ENCODE measurements at places on chromosomes 1 and 21.

GRCh38 chr1:9253004-9253403 lies 18.4 kb downstream of the H6PD start:
- no peak for DNase-seq

DNA sequence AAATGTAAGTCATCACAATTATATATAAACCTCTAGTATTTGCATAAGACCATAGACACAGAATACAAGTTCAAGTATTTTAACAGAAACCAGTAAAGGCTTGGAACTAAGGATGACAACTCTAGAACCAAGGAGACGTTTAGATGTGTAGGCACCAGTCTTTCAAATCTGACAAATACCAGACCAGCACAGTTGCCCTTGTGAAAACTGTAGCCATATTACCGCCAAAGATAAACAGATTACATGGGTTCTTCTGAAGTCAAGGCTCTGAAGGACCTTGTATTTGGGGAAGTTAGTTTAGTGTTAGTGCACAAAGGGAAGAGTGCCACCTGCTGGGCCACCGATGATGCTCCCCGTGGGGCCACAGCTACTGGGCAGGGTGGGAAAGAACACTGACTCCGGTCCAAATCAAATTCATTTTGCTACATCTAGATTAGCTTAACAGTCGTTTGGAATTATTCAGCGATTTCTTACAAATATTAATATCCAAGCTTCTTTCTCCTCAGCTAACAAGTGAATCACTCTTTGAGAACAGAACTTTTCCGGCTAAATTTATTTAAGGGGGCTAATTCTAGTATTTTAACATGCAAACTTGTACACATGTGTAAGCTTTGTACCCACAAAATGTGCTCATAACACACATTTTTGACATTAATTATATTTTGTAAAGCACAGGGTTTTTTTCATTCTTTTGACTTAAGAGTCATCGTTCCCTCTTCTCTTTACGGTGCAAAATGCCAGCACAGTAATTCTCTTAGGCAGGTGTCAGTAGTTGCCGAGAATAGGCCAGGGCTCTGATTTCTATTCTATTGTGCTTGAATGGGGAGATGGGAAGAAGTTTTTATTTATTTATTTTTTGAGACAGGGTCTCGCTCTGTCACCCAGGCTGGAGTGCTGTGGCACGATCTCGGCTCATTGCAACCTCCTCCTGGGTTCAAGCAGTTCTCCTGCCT lies 8.0 kb upstream of the NIBAN1 start:
- DNase-seq = peak; percentile 81

DNA sequence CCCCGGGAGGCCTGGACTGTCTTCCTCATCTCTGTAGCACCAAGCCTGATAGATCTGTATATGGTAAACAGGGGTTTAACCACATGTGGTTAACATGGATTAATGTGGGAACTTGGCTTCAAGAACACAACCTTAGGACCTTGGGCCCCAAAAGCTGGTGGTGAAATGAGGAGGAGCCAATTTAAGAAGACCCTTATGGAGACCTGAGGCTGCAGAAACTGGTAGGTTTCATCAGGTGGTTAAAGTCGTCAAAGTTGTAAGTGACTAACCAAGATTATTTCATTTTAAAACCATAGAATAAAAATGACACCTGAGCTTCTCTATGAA lies 14.0 kb downstream of the THEMIS2 start:
- no peak for DNase-seq

GRCh38 chr21:45911806-45912325 lies 69.7 kb upstream of the COL6A1 start:
- no peak for DNase-seq

GRCh38 chr1:47436979-47437446 lies 831 bp upstream of the FOXD2 start:
- DNase-seq = no peak

- no peak for DNase-seq
Measured at GRCh38 chr1:241846862-241847539, 1.0 kb upstream of the EXO1 start.

- no peak for DNase-seq
Measured at GRCh38 chr1:95021805-95022643, 50.7 kb downstream of the ALG14 start.

GRCh38 chr1:28172713-28173150 lies 3.8 kb downstream of the PTAFR start:
- peak; percentile 41 for DNase-seq

- DNase-seq = no peak
Measured at GRCh38 chr1:26827663-26828062, 1.2 kb downstream of the ZDHHC18 start.

- no peak for DNase-seq
Measured at GRCh38 chr1:5845376-5845775, 146.8 kb downstream of the NPHP4 start.

GRCh38 chr1:67432745-67433144 lies 2.5 kb upstream of the SERBP1 start:
- no peak for DNase-seq

GRCh38 chr1:84644472-84644871 lies 45.8 kb downstream of the SSX2IP start:
- DNase-seq = no peak

GRCh38 chr1:228463559-228464455 lies 23.4 kb upstream of the RNF187 start:
- peak; percentile 56 for DNase-seq

GRCh38 chr1:61174060-61174795 lies 91.9 kb downstream of the NFIA start:
- no peak for DNase-seq

- DNase-seq = no peak
Measured at GRCh38 chr1:116664366-116664977, 3.1 kb downstream of the IGSF3 start.

- DNase-seq = no peak
Measured at GRCh38 chr1:1928231-1929101, 9.4 kb upstream of the TMEM52 start.

DNA sequence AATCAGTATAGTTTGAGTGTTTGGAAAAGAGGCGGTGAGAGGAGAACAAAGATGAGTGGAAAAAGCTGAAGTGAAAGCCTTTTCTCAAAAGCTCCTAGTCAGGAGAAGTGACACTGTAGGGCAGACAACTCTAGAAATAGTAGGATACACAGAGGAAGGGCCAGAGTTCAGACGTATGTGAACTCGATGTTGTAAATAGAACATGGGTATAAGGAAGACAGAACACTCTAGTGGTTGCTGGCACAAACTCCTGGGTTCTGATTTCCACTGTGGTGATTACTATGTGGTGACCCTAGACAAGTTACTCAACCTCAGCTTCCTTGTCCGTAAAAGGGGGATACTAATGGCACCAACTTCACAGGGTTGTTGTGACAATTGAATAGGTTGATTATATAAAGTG lies 30.2 kb upstream of the MGST3 start:
- no peak for DNase-seq

- no peak for DNase-seq
Measured at GRCh38 chr1:18043871-18044270, 63.7 kb upstream of the IGSF21 start.

GRCh38 chr1:110443451-110443850 lies 7.5 kb upstream of the PROK1 start:
- DNase-seq = no peak

DNA sequence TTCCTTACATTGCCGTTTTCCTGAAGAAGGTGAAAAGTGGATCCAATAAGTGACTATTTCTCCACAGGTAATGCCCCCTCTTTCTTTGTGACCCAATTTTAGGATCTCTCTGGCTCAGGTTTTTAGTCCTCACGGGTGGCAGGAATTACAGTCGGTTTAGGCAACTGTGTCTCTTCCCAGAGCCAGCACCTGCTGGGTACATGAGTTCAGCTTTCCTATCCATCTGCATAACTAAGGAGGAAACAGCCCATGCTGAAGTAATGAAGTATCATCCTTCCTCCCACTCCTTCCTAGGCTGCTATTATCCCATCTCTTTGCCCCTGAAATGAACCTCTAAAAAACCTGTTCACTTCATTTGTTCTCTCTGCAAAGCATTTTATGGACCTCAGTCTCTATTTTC lies 544.6 kb downstream of the NEGR1 start:
- DNase-seq = no peak

DNA sequence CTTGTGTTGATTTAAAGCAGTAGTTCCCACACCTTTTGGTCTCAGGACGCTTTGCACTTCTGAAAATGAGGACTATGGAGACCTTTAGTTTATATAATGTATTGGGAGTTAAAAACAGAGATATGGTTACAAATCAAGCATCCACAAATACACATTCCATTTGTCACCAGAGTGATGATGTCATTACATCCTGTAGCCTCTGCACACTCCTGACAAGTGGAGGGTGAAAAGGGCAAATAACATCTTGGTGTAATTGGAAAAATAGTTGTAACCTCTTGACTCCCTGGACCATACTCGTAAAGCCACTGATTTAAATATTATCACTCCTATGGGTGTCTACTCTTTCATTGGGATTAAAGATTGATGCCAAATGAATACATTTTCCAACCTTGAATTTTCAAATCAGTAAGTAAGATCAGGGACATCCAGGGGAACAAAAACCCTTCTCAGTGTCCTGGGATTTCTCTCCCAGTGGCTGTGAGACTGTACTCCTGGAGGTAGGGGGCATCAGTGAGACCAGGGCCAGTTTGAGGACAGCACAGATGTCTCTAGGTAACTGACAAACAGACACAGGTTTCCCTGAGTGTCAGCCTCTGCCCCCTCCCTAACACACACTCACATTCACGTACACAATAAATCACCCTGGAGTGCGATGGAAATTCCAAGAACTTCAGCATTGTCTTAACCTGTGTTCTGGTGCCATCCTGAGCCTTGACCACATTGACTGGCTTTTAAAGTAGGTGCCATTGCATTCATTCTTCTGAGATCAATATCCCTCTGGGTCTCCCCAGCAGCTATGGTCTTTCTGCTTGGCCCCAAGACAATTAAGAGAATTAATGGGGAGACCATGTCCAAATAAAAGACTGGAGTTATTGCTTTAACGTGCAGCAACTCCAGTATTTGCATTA lies 63.0 kb downstream of the NR5A2 start:
- DNase-seq = no peak

DNA sequence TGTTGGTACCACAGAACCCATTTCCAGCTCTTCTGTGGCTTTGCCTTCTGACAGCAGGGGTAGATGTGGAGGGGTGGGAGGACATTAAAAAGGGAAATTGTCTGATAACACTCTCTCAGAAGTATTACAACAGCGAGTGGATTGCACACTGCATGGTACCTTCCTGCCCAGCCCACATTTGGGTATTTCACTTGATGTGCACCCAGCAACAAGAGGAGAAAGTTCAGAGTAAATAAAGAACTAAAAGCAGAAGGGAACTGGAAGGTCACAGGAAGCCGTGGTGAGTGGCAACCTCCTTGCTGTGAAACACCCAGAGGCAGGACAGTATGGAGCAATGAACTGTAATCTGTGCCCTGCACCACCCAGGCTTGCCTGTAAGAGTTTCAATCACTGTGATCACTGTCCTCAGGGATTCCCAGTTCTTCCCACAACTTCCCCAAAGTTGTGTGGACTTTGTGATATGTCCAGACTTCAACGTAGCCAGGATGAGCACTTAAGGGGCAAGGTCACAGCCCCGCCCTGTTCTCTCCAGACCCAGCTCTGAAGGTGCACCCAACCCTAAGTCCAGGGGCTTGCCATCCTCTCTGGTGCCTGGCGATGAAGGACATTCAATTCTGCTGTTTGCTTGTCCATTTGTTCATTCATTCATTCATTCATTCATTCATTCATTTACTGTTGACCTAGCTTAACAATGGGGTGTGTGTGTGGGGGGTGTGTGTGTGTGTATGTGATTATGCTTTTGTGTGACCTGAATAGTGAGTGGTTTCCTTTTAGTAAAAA lies 18.7 kb upstream of the F5 start:
- DNase-seq = peak; percentile 23

GRCh38 chr1:228082214-228082917 lies at the start of gene ARF1:
Gene ARF1 (plus strand): TSS chr1:228082708. CDS start chr1:228097115, 14,407 bp downstream.
- peak; percentile 89 for DNase-seq

GRCh38 chr21:27058673-27059605 lies 92.1 kb upstream of the ADAMTS5 start:
- no peak for DNase-seq

DNA sequence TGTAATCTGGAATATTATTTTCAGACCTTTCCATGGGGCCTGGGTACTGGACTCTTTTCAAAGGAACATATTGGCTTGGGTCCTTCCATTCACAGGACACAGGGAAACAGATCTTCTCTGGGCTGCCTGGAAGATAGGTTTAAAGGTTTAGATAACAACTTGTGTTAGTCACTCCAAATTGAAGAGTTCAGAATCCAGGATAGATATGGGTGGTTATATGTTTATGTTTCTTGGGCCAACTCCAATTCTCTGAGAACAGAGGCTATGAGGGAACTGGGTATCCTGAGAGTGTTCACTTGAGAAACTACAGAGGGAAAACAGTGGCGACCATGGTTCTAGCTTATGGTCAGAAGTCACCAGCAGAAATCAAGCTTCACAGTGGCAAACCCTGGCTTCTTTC lies 8.7 kb upstream of the PIGM start:
- DNase-seq = no peak

DNA sequence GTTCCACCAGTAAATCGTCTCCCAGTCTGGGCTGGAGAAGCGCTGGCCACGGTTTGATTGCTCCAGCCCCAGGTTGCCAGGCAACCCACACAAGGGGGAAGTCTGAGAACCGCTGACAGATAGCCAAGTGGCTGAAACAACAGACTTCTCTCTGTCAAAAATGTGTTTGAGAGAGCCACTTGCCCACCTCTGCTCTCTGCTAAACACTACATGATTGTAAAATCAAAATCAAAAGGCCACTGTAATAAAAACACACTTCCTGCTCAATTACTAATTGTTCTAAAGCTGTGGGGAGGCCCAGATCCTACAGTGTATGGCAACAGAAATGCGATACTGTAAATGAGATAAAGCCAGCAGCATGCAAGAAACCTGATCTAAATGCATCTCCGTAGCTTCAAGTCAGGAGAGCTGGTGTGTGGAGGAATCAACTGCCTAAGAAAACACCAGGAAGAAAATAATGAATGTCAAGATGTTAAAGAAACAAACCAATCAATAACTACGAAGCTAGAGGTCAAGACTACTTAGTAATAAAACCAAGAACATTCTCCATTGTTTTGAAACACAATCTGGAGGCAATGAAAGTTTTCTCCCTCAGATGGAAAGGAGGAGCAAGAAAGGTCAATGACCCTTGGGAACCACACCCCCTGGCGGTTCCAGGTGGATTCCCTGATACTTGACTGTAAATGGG lies 121.2 kb downstream of the SLC45A1 start:
- no peak for DNase-seq

- DNase-seq = no peak
Measured at GRCh38 chr1:32208891-32209328, at the start of gene DCDC2B. Gene DCDC2B (plus strand): TSS chr1:32209089. CDS start chr1:32209094, 5 bp downstream.

DNA sequence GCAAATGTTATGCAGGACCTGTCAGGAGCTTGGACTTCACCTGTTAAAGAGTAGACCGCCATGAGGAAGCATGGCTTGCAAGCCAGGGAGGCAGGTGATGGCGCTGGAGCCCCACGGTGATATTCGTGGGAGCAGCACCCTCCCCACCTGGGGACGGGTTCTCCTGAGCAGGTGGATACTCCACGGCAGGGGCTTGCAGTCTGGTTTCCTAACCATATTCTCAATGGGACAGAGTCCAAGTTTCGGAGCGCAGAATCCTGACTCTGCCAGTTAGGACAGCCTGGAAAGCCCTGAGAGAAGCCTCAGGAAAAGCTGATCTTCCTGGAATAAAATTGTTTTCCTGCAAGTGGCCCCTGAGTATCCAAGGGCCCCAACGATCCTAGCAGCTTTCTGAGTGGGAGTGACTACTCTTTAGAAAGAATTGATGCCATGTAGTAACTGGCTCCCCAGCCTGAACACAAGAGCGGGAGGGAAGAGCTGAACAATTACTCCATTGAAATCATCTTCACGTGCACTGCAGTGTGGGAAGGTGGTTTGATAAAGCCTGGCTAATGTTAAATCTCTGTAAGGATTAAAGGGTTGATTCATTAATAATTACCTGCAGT lies 146.3 kb upstream of the RAB4A start:
- no peak for DNase-seq

- no peak for DNase-seq
Measured at GRCh38 chr1:164703960-164704411, 145.0 kb downstream of the PBX1 start.

Measured in stimulated activated CD4-positive, alpha-beta T cell treated with anti-CD3 and anti-CD28 coated beads, Interleukin-4, amount 100 ng/mL, for 24 hours (primary cell).